Daoy (cell line): ENCODE measurements at places on chromosomes 5 and 9. TPM values are rescaled to one million over a fixed set of nuclear protein-coding genes. Genes with fewer than 3 reads are reported as not detected.

DNA sequence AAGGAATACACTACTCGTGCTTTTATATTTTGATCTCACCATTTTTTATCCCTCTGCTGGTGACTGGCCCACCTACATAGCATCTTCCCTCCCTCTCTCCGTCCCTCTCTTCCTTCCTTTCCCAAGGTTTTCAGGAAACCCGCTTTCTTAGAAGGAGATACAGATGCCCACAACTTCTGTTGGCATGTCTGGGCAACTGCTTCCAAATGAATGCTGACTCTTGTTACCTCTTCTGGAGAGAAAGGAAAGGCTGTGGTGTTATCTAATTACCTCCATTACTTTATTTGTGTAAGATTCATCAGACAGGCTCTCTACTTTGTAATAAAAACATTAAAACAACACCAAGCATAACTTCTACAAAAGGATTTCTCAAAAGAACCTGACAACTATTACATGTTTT is 20.2 kb downstream of the FANCC start:
- DNase-seq: no peak

GRCh38 chr5:56465769-56466135 is 232.6 kb upstream of the ANKRD55 start:
- no peak for DNase-seq

GRCh38 chr9:86494644-86495111 is 140.5 kb upstream of the TUT7 start:
- peak; percentile 59 for DNase-seq

DNA sequence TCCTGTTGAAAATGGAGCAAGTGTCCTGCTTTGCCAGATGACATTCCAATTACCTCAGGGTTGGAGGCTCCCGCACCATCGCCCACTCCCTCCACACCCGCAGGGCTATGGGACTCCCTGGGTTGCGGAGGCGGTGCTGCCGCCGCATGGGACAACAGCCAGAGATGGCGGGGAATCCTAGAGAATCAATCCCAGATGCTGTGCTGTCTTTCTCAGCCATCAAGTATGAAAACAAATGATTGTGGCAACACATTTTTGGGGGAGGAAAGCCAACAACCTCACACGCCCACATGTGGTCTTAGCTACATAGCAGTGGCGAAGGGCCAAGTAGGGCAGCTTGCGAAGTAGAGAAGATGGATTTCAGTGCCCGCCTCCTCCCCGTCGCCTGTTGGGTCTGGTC is 46.7 kb downstream of the IL31RA start:
- peak; percentile 96 for DNase-seq

- peak; percentile 32 for DNase-seq
These were observed 3.5 kb upstream of the CNTFR start for GRCh38 chr9:34592895-34593601.

DNA sequence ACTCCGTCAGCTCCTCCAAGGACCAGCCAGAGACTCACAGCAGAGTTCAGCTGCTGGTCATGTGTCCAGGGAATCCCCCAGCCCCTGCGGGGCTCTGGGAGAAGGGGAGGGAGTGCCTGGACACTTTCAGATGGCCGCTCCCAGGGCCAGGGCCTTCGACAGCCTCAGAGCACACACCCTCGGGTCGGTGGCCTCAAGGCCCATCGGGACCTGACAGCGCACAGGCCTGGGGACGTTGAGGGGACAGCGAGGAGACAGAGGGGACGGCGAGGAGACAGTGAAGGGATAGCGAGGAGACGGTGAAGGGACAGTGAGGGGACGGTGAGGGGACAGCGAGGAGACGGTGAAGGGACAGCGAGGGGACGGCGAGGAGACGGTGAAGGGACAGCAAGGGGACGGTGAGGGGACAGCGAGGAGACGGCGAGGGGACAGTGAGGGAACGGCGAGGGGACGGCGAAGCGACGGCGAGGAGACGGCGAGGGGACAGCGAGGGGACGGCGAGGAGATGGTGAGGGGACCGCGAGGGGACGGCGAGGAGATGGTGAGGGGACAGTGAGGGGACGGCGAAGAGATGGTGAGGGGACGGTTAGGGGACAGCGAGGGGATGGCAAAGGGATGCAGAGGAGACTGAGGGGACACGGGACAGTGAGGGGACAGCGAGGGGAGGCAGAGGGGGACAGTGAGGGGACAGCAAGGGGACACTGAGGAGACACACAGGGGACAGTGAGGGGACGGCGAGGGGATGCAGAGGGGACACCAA is 47.3 kb downstream of the SLC12A7 start:
- no peak for DNase-seq

DNA sequence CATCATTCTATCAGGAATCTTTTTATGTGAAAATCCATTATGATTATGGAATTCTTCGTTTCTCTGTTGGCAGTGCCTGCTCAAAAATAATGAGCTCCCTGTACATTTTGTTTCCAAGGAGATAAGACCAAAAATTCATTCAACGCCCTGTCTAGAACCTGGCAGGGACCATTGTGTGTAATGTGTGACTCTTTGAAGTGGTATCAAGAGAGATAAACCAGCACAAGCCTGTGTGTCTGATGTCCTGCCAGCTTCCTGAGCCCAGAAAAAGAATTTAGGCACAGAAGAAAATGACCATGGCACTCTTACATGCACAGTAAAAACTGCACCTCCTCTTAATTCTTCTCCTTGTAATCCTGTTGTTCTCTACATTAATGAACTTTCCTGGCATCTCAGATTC is 177.4 kb downstream of the SAXO1 start:
- no peak for DNase-seq

The MAPK9 gene
- total RNA-seq: 26.3 and 33.1 TPM in 2 replicates

The MEIKIN gene
- total RNA-seq: not detected in 2 replicates

The NXNL2 gene
- 0.89 and 1.4 TPM in 2 replicates for total RNA-seq
